ENCODE measurements at places on chromosomes 3 and 15. TPM values are rescaled to one million over a fixed set of nuclear protein-coding genes. Genes with fewer than 3 reads are reported as not detected.

Gene ENTPD3
- not detected for total RNA-seq

GRCh38 chr15:70530503-70530902, 232.9 kb downstream of the UACA start:
- no peak for DNase-seq

DNA sequence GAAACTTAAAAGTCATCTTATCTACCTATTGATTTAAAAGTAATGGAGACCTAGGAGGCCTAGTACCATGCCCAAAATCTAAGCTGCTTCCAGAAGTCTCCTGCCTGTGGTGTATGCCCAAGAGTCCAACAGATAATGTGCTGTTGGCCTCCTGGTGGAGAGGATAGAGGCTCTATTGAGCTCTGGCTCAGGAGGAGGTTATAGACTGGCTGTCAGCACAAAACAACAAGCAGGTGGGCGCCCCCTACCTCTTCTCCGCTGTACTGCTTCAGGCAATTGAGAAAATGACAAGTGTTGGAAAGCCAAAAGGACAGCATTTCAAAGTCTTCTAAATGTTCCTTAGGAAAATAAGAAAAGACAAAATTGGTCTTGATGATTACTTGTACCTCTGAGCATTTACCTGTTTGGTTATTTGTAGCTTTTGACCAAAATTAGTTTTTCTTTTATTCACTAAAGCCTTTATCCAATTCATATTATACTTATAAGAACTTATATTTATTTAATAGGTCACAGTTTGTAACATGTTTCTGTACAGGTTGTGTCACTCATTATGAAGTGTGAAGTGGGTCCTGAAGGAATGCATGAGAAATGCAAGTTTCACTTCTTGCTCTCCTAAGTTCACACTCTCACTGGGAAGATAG, 17.2 kb upstream of the GNB5 start:
- DNase-seq: peak; percentile 88

DNA sequence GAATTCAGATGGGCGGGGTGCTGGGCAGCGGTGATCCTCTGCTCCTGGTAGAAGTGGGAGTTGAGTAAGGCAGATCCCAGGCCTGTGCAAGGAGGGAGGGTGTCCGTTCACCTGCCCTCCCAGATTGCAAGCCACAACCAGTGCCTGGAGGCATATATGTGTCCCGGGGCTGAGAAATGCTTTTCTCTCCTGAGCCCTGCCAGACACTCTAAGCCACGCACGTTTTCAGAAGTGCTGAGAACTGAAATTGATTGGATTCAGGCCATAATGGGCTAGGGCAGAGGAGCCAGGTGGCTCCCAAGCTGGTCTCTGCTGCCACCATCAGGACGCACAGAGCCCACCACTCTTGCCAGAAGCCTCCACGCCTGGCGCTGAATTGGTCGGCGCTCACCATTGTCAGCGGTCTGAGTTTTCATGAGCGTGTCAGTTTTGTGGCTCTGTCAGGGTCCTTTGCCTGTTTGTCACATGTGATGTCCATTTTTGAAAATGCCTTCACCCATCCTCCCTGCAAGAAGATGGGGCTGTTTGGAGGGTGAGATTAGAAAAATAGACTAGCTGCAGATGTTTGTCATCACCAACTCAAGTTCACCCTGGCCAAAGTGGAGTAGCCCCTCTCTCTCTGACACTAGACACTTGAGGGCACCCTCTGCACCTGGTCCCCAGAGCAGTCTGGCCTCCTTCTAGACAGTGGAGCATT, 15.4 kb upstream of the BFSP2 start:
- DNase-seq: peak; percentile 71

DNA sequence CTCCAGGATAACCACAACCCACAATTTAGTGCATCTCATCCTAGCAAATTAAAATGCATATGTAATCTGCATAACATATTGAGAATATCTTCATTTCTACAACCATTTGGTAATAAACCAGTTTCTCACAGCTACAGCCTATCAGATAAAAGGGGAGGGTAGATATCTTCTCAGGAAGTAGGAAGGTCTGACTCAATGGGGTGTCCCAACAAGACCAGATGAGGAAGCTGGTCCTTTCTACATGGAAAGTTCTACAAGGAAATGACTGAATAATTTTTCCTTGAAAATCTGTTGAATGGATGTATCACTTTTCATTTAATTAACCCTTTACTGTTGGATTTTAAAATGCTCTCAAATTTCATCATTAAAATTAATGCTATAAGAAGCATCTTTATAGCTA, 17.4 kb upstream of the TMPRSS7 start:
- DNase-seq: no peak

DNA sequence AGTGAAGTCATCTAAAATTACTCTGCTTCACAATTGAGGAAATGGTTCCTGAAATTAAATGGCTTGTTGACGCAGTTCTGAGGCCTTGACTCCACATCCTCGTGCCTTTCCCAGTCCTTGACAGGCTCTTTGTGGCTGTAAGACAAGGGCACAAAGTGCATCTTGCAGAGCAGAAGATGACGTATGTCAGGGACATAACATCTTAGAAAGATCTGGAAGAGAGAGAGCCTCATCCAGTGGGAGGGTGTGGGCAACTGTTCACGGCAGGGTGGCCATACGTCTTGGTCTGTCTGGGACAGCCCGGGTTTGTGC, 91.0 kb downstream of the CHRNA7 start:
- no peak for DNase-seq

Measured in activated CD4-positive, alpha-beta T cell treated with anti-CD3 and anti-CD28 coated beads for 36 hours (primary cell).